ENCODE measurements at places on chromosomes 1 and 21. TPM values are rescaled to one million over a fixed set of nuclear protein-coding genes. Genes with fewer than 3 reads are reported as not detected.

Gene ZNF683
- total RNA-seq: not detected

Gene KCND3
- 9.5 TPM for total RNA-seq

Gene NFYC
- 36.4 TPM for total RNA-seq

Gene PLEKHG5
- total RNA-seq: 12.9 TPM

Gene FBXO44
- 43.4 TPM for total RNA-seq

Gene TMEM200B
- total RNA-seq: 5.4 TPM

Gene SYDE2
- 11.7 TPM for total RNA-seq

Gene GPX7
- total RNA-seq: 85.6 TPM

Gene CFAP45
- 9.2 TPM for total RNA-seq

Gene DENND2C
- total RNA-seq: 9.3 TPM

Gene LAMB3
- total RNA-seq: 0.89 TPM

Gene TNFRSF1B
- 9.6 TPM for total RNA-seq

Gene SNRPE
- 49.3 TPM for total RNA-seq

Gene GJB3
- not detected for total RNA-seq

Gene MMEL1
- 3.9 TPM for total RNA-seq

Gene SLC44A5
- total RNA-seq: 13.1 TPM

Gene FCN3
- total RNA-seq: 0.44 TPM

Gene OR2T2
- not detected for total RNA-seq

Gene OR10K2
- not detected for total RNA-seq

Gene REN
- total RNA-seq: not detected

Gene CELSR2
- 32.6 TPM for total RNA-seq

Gene DNAI4
- total RNA-seq: 43.0 TPM

Gene EVA1C
- total RNA-seq: 11.0 TPM

Gene VAV3
- total RNA-seq: 12.1 TPM

Gene RHBG
- not detected for total RNA-seq

Gene LHX4
- total RNA-seq: 0.39 TPM

Gene C1orf216
- total RNA-seq: 47.2 TPM

Gene RAB7B
- total RNA-seq: 5.4 TPM

Gene GUCA2B
- total RNA-seq: not detected

Gene C1orf146
- total RNA-seq: not detected

Gene NUDT4B
- total RNA-seq: 3.3 TPM

Measured in spinal cord (tissue), 10 donors.